Testis (tissue), 5 donors: ENCODE measurements at places on chromosomes 16 and 17.

- no peak for DNase-seq
Observed at GRCh38 chr16:5205361-5206040, 107.9 kb upstream of the EEF2KMT start.

DNA sequence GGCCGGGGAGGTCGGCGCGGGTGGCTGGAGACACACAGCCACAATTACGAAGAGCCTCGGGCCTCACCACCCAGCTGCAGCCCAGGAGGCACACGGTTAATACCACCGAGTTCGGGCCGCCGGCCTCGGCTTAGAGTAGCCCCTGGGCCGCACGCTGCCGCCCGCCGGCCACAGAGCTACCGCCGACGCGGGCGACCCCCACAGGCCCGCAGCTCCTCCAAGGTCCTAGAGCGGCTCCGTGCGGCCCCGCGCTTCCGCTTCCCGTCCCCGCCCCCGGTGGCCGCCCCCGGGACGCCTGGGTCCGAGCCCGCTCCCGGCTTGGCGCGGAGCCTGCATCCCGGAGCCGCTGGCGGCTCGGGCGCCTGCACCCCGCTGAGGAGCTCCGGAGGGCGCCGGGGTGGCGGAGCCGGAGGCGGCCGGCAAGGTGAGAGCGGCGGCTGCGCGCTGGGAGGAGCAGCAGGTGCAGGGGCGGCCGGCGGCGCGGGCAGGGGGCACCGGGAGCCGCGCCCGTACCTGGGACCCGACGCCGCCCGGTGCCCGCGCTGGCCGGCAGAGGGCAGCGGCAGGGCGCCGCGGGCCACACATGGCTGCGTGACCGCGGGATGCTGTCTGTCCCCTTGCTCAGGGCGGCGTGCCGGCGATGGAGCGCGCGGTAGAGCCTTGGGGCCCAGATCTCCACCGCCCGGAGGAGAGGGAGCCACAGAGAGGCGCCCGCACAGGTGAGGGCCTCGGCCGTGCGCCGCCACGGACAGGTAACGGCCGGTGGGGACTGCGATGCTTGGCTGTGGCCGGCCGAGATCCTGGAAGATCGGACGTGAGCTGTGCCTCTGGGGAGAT is at the start of gene ZNF48:
TSS of gene ZNF48 (plus strand) at position 266 of the 837 bp plus-strand sequence. CDS start at position 641, 375 bp downstream.
- peak; percentile 91 for DNase-seq

DNA sequence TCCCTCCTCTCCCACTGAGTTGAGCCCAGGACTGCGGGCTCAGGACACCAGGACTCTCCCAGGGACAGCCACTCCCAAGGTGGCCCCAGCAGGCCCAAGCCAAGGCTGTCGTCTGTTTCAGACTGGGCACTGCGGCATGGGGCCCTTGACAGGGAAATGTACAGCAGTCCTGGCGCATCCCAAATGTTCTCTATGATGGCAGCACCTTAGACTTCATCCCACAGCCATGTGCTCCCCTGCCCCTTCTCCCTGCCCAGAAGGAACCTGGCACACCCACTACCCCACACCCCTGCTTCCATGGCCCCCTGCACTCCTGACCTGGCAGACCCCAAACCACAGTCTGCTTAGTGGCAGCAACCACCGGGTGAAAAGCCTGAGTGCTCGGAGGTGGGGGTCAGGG is 18.2 kb downstream of the RBFOX3 start:
- DNase-seq, result no peak

DNA sequence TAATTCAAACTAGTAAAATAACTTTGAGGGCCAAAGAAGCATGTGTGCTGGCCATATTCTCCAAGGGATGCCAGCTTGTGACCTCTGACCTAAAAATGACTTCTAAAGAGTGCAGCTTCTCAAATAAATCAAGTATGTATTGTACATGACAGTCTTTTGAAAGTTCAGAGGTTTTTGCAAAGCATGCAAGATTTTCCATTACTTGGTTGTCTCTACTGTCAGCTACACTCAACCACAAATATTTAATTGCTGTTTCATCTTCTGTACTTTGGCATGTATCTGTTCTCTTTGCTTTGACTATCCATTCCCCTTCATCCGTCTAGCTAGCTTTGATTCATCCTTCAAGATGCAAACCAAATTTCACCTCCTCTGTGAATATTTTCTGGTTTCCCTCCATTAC is 121.9 kb upstream of the HS3ST2 start:
- DNase-seq, result no peak

DNA sequence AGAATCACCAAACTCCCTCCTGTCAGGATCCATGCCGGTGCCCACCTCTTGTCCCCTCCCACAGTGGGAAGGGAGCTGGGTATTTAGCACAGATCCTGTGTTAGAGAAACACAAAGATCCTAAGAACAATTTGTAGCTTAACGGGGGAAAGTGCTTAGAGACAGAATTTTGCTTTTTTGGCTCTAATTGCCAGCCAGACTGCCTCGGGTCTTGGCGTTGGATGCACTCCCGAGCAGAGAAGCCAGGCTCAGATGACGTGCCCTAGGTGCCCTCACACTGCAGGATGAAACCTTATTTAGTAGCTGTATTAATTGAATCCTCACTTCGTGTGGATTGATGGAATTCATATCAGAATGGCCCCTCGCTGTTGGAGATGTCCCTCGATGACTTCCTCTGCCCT is 22.5 kb upstream of the MAF start:
- DNase-seq, result no peak

DNA sequence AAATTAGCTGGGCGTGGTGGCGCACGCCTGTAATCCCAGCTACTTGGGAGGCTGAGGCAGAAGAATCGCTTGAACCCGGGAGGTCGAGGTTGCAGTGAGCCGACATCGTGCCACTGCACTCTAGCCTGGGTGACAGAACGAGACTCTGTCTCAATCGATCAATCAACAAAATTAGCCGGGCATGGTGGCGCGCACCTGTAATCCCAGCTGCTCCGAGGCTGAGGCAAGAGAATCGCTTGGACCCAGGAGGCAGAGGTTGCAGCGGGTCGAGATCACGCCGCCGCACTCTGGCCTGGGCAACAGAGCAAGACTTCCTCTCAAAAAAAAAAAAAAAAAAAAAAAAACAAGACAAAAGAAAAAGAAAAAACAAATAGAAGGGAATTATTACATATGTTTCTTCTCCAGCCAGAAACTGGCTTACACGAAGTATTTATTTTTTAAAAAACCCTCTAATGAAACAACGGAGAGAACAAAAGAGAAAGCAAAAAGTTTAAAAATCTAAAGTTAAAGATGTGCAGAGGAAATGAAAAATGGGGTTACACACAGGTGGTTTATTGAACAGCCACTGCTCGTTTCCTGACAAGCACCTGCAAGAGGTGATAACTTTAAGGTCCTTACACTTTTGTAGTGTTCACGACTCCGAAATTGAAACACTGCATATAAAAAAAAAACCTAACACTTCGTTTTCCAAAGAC is 1.4 kb downstream of the SYNRG start:
- DNase-seq, result no peak

DNA sequence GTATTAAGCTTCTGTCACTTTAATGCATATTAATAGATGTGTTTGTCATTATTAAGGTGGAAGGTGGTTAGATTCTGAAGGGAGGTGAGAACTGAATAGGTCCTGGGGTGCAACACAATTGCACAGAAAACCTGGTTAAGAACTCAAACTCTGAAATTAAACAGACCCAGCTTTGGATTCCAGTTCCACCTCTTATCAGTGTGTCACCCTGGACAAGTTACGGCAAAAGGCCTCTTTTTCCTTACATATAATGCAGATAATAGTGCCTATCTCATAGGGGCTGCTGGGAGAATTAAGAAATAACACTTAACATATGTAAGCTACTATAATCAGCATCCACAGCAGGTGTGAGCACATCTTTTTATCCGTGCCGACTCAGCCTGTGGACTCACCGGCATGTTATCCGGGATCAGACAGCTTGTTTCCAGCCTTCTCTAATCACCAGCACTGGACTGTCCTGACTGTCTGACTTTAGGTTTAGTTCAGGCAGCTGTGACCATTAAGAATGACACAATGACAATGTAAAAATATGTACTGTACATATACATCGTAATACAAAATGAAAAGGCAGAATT is 31.4 kb downstream of the TEX2 start:
- DNase-seq, result no peak
